Sigmoid colon (tissue), 7 donors: ENCODE measurements at places on chromosomes 1 and 21. TPM values are rescaled to one million over a fixed set of nuclear protein-coding genes. Genes with fewer than 3 reads are reported as not detected.

GRCh38 chr1:61639608-61640336, 85.2 kb downstream of the TM2D1 start:
- no peak for DNase-seq

GRCh38 chr1:36986241-36986985, 47.9 kb downstream of the GRIK3 start:
- no peak for DNase-seq

GRCh38 chr1:79037085-79037484, 30.6 kb upstream of the ADGRL4 start:
- no peak for DNase-seq

- DNase-seq, result no peak
Observed at GRCh38 chr1:67274623-67275325, 32.9 kb upstream of the IL12RB2 start.

- DNase-seq, result no peak
Observed at GRCh38 chr1:230149751-230150584, 82.9 kb downstream of the GALNT2 start.

DNA sequence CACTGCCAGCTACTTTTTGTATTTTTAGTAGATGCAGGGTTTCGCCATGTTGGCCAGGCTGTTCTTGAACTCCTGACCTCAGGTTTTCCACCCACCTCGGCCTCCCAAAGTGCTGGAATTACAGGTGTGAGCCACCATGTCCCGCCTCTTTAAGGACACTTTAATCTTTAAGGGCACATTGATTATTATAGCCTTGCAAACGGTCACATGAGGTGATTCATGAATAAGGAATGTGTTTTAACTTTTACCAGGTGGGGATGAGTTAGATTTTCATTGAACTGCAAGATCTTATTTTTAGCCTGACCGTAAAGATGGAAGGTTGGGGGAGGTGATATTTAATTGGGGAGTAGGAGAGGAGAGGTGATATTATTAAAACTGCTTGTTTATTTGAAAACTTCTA, 61.9 kb downstream of the TBCE start:
- DNase-seq, result no peak

DNA sequence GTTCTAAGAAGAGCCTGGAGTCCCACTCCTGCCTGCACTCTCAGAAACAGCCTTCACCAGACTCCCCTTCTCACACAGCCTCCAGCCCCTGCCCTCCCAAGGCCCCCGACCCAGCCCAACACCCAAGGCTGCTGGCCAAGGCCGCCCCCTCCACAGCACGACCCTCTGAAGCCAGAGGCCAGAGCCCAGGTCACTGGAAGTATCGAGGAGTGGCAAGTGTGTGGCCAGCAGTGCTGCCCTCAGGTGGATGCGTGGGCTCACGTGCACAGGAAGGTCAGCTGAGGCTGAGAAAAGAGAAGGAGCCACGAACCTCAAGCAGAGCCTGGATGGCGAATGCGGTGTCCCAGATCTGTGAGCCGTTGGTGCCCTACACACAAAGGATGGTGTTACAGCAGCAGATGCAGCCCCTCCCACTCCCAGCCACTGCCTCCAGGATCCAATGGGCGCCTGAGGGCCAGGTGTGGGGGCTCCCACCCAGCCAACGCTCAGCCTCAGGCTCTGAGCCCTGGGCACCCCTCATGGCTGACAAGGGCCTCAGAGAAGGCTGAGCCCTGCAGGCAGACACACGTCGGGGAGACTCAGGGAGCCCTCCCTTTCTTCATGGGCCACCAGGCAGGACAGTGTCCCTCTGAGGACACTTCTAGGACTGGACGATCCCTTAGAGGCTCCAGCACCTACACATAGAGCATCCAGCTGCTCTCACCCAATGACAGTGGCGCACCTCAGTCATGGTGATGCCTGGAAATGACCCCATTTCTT, 18.0 kb downstream of the LSS start:
- DNase-seq, result peak; percentile 56

DNA sequence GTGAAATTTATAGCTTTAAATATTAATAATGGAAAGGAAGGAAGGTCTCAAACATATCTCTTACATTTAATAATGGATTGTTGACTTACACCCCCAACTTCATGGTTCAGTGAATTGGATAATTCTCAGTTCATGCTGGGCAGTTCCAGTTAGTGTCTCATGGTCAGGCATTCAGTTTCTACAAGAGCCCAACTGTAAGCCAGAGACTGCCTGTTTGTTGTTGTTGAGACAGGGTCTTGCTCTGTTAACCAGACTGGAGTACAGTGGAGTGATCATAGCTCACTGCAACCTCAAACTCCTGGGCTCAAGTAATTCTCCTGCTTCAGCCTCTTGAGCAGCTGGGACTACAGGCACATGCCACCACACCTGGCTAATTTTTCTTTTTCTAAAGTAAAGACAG, 5.0 kb upstream of the DMAP1 start:
- DNase-seq, result no peak

DNA sequence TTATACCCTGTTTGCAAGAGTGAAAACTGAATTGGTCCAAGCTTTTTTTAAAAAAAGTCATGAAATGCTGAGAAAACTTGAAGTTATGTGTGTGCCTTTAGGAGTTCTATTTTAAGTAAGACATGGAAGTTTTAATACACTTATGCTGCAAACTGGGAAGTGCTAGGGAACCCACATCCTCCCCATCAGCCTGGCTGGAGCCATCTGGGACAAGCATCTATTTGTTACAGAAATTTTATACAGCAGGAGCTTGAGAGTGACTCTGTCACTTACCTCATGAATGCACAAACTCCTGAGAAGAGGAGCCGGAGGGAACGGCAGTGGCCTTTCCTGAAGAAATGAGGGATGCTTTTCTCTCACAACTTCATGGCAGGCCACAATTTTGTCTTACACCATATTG, 78.2 kb upstream of the SLC44A3 start:
- DNase-seq, result no peak

- DNase-seq, result no peak
Observed at GRCh38 chr1:192615055-192615454, 20.9 kb upstream of the RGS13 start.

- no peak for DNase-seq
Observed at GRCh38 chr1:36088265-36088576, 471 bp upstream of the ADPRS start.

DNA sequence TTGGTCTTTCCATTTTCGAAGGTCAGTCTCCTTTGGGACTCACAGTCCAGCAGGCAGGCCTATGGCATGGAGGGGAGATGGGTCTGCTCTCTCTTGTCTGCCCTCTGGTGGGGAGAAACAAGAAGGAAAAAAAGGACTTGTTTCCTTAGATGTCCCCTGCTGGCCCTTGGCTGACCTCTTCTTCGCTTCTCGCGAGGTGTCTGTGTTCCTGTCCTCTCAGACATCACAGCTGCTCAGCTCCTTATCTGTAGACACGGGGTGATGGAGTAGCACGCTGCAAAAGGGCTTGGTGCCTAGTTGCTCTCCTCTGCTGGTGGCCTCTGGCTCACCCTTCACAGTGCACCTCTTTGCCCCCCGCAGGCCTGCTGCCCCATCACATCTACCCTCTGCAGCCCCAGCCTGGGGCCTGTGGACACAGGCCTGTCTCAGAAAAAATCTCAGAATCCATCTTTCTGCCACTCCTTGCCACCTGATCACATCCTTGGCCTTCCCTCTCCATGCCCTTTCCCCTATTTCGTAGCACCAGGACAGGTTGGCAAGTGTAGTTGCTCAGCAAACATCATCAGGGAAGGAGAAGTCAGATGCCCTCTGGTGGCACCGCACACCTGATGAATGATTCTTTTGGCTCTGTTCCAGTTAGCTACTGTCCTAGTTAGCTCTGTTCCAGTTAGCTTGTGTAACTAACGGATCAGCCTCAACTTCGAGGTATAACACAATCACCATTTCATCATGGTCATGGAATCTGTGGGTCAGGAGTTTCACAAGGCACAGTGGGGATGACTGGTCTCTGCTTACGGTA, 18.7 kb upstream of the AK2 start:
- DNase-seq, result peak; percentile 91

DNA sequence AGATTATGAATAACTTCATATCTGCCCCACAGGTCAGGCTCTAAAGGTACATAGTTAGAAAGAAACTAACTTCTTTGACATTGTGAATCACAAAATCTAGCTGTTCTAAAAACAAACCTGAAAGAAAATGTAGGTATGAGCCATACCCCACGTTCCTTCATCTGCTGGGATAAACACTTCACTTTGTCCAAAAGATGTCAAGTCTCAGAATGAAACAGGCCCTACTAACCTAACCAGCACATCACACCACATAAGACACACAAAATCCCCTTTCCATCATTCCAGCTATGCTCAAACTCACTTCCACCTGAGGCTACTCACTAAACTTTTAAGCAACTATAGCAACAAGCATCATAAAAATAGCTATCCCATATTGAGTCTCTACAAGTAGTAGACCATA, 65.2 kb upstream of the GJA5 start:
- DNase-seq, result no peak

- peak; percentile 75 for DNase-seq
Observed at GRCh38 chr1:91761295-91761721, 124.6 kb downstream of the TGFBR3 start.

DNA sequence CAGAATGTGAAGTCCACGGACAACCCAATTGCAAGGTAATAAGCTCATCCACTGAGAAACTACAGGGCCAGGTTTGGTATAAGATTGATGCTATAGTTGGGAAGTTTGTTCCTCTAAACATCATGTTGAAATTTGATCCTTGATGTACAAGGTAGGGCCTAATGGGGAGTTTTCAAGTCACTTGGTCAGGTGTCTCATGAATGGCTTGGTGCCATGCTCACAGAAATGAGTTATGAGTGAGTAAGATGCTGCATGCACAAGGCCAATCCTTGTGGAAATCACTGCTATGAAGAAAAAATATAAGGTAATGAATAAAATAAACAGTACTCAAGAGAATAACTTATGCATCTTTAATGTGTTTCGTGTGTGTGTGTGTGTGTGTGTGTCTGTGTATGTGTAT, 1891.2 kb downstream of the NCAM2 start:
- DNase-seq, result no peak

GRCh38 chr1:170301596-170301995, 155.8 kb downstream of the NTMT2 start:
- no peak for DNase-seq

GRCh38 chr1:225424562-225425200, 3.2 kb downstream of the LBR start:
- DNase-seq, result no peak

GRCh38 chr1:63622849-63623566, 29.8 kb downstream of the PGM1 start:
- DNase-seq, result no peak

DNA sequence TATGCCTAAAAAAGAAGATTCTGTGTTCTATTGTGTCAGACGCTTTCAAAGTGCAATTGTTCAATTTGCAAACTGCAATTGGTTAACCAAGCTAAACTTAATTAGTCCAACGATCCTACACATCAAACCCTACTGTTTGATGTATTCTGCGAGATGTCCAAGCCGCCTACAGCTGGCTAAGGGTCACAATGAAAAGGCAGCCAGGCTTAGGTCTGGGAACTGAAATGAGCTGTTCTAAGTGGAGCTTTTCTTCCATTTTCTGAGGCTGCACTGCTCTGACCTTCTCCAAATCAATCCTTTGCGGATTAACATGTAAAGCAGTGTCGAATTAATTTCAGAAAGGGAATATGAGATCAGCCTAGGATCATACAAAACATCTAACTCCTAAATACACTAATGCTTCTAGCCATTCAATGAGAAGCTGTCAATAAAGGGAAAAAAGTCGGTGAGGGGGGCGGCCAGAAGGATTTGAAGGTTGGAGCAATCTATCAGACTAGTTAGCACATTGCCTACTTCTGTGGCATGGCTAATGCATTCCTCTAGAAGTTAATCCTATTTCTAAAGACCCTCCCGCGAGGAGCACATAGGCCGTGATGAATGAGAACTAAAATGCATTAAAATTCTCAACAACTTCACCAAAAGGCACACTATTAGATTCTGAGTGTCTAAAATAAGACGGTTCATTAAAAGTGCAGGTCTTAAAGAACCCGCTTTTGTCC, 119.0 kb downstream of the SIM2 start:
- no peak for DNase-seq

- DNase-seq, result peak; percentile 82
Observed at GRCh38 chr21:45293726-45294401, 6.2 kb upstream of the POFUT2 start.

GRCh38 chr1:237789619-237790018, 101.1 kb downstream of the ZP4 start:
- DNase-seq, result no peak

- DNase-seq, result peak; percentile 83
Observed at GRCh38 chr1:23548704-23549143, 10.6 kb downstream of the ID3 start.

DNA sequence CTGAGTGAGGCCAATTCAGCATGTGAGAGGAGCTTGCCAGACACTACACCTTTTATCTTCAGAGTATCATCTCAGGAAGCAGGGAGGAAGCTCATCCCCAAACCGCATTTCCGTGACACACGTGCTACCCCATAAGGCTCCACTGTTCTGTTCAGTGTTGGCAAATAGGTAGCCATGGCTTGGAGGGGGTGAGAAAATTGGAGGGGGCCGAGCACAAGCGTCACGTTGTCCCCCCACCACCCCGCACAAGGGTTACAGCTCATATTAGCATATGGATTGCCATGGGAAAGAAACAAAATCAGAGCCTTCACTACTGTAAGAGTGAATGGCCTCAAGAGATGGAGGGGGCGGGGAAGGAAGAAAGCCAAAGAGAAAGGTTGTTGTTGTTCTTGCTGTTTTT, 46.7 kb downstream of the OLIG1 start:
- DNase-seq, result peak; percentile 29

DNA sequence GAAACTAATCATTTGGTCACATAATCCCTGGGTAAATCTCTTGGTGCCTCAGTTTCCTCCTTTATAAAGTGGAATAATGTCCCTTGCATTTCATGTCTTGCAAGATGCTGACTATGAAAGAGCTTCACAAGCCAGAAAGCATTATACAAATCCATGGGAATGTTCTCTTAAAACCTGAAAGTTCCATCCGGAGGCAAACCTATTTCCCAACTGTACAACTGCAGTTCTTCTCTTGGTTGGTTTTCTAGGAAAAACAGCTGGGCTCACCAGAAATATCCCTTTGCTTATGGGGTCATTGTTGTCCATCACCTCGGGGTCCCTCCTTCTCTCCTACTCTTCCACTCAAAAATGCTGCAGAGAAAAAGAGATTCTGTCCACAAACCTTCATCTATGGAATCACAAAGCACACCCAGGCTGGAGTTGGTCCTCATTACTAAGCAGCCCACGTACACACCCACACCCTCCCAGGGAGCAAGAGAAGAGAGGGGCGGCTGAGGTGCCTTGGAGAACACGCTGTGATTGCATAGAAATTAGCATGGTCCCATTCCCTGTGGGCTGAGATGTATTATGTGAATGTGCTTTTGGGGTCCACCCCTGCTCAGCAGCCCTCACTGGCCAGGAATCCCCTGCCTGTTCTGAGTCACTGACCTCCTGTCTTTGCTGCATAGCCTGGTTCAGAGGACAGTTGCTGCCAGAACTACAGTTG, 5.0 kb upstream of the PLXNA2 start:
- DNase-seq, result no peak

SELENBP1 gene
- total RNA-seq, result 132 TPM

ERICH3 gene
- total RNA-seq, result 0.14 TPM

GPR37L1 gene
- total RNA-seq, result under 0.01 TPM

LIPI gene
- not detected for total RNA-seq

COL9A2 gene
- 1.6 TPM for total RNA-seq

ELAVL4 gene
- total RNA-seq, result 2.9 TPM

MEX3A gene
- total RNA-seq, result 0.33 TPM

LDLRAD1 gene
- total RNA-seq, result not detected

PLCH2 gene
- total RNA-seq, result 1.7 TPM

FCGR3B gene
- total RNA-seq, result 4.3 TPM

KLF17 gene
- not detected for total RNA-seq

SPOCD1 gene
- not detected for total RNA-seq

ZNF684 gene
- total RNA-seq, result 2.5 TPM
